Urothelium cell line (cell line): ENCODE measurements at places on chromosomes 6 and 20.
A peak's percentile ranks its signal among the peaks of the same experiment; 100 is the strongest.

- no peak for DNase-seq
Measured at GRCh38 chr6:110557199-110557598, 80.8 kb upstream of the SLC22A16 start.

- DNase-seq = no peak
Measured at GRCh38 chr6:146194434-146194833, 165.6 kb downstream of the GRM1 start.

- DNase-seq = peak; percentile 44
Measured at GRCh38 chr6:135909737-135910387, 58.4 kb downstream of the PDE7B start.

DNA sequence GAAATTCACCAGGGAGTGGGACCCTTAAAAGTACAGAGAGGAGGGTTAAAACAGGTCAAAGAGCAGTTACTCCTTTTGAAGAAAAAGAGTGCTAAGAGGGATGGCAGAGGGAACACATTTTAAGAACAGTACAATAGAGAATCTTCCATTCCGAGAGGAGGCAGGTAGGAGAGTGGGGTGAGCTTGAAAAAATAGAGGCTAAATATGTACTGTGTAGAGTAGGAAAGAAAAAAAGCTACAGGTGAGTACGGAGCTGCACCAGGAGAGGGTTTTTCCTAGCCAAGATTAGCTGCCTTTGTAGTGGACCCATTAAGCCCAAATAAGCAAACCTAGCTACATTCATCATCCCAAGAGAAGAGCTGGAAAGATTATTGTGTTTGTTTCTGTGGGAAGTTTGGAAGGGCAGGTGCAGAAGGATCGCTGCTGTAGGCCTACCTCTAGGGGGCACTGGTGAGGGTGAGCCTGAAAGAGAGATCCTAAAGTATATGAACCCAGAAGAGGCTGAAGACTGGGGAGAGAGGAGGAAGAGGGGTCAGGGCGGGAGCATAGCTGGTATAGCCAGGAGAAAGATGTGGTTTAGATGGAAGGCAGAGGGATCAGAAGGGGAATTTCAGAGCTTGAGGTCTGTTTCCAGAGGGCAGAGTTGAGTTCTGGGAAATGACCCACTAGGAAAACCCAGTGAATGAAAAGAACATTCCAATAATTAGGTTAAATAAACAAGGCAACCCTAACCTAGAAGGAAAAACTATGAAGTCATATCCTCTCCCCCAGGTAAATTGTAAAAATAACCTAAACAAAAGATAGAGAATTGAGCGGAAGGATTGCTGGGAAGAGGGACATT is 50.2 kb upstream of the HINT3 start:
- DNase-seq = peak; percentile 58

DNA sequence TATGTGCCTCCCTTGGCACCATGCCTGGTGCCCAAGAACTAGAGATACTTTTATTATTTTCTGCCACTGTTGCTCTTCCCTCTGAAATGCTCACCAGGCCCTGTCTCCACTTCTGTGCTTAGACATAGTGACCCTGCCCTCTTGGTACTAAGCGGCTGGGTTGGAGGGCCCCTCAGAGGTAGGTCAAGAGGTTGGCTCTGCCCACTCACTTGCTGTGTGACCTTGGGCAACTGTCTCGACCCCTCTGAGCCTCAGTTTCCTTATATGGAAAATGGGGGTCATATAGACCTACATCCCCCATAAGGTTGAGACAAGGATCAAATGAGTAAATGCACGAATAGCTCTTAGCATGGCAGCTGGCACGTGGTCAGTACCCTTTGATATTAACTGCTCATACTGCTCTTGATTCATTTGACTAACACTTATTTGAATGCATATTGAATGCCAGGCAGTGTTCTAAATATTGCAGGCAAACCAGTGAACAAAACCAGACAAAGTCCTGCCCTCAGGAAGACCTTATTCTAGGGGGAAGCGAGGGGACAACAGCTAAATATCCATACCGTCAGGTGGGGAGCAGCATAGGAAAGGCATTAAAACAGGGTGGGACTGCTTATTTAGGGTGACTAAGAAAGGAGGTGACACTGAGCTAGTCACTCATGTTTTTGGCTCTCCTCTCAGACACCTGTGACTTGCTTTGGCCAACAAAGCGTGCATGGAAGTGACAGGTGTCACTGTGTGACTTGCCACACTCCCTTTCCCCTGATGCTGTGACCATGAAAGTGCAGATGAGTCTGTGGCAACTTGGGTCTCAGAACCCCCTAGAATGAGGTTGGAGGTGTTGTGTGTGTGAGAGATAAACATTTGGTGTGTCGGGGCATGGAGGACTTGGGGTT is 14.3 kb upstream of the SPO11 start:
- no peak for DNase-seq

- DNase-seq = no peak
Measured at GRCh38 chr20:35561268-35561667, 19.4 kb downstream of the ERGIC3 start.

- DNase-seq = peak; percentile 86
Measured at GRCh38 chr20:47792021-47792618, 6.8 kb upstream of the SULF2 start.

DNA sequence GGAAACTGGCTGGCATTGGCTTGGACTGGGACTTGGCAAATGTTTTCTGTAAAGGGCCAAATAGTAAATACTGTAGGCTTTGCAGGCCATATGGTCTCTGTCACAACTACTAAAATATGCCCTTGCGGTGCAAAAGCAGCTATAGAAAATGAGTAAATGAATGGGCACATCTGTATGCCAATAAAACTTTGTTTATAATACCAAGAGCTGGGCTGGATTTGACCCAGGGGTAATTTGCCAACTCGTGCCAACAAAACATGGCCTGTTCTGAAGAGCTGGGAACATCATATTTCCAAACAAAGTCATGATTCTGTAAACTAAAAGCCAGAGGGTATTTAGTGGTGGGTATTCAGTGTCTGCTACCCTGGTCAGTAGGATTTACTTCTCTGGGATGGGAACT is 320.1 kb upstream of the SOX4 start:
- DNase-seq = no peak

DNA sequence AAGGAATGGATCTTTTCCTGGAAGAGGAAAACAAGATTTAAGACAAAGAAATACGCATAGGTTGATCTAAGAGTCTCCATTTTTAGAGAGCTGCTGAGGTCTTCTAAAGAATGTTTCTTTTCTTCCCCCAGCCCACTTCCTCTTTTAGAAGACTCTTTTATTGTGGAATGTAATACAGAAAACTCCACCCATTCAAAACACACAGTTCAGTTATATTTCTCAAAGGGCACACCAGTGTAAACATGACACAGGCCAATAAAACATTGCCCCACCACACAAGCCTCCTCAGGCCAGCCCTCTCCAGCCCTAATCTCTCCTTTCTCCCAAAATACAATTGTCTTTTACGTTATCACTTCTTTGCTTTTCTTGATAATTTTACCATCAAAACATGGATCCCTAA is 42.8 kb downstream of the SLC35B3 start:
- DNase-seq = peak; percentile 4

DNA sequence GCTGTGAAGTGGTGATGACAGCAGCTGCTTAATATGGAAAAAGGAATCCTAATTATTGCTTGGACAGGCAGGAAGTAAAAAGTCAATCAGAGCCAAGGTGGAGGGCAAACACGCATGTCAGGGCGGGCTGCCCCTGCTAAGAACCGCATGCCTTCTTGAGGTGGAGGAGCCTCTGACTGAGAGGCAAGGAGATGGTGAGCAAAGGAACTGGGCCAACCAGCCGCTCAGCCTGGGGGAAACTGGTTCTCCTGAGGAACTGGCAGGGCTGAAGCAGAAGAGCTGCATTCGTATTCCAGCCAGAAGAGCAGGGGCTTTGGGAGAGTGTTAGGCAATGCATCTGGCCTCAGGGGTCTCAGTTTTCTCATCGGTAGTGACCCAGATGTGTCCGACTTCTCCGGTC is 13.1 kb upstream of the MLN start:
- DNase-seq = no peak

GRCh38 chr6:42390228-42390934 is 61.3 kb downstream of the TRERF1 start:
- no peak for DNase-seq
